Esophagus mucosa (tissue), 1 donor: ENCODE measurements at places on chromosomes 1 and 21.

GRCh38 chr1:175504875-175505555 is 238.4 kb downstream of the TNR start:
- no peak for ATAC-seq

- ATAC-seq: peak; percentile 78
These were observed at the start of gene GBP1 for GRCh38 chr1:89065079-89065868. Gene GBP1 (minus strand): TSS chr1:89065208. CDS start chr1:89063234, 1,974 bp downstream.

DNA sequence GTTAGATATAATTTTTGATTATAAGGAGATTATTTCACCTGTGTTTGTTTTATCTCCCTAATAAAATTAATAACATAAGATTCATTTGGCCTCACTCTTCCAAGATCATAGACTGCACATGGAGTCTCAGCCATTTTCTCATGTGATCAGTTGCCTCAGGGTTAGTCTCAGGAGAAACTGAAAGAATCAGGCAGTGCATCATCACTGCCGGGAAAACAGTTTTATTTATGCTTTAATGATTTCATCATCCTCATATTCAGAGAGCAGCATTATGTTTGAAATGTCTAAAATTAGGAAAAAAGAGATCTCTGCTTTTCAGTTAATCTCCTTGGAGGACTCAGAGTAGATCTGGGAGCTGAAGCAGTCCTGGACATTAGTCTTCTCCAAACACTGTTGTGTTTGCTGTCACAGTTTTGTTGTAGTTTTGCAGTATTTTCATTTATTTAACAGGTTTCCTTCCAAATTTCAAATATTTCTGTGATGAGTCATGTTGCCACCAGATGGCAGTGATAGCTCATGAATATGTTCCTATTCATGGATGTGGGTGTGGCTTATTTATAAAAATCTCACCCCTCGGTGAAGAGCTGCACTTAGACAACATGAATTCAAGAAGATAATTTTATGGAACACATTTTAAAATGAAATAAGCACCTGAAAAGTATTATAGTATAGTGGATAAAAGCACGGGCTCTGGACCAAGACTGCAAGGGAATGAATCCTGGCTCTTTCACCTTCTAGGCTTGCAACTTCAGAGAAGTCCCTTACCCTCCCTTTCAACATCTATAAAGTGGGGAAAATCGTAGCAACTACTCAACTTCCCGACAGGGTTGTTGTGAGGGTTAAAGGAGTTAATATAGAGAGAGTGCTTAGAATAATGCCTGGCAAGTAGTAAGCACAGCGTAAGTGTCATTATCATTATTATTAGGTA is 31.2 kb downstream of the CHD1L start:
- peak; percentile 57 for ATAC-seq

DNA sequence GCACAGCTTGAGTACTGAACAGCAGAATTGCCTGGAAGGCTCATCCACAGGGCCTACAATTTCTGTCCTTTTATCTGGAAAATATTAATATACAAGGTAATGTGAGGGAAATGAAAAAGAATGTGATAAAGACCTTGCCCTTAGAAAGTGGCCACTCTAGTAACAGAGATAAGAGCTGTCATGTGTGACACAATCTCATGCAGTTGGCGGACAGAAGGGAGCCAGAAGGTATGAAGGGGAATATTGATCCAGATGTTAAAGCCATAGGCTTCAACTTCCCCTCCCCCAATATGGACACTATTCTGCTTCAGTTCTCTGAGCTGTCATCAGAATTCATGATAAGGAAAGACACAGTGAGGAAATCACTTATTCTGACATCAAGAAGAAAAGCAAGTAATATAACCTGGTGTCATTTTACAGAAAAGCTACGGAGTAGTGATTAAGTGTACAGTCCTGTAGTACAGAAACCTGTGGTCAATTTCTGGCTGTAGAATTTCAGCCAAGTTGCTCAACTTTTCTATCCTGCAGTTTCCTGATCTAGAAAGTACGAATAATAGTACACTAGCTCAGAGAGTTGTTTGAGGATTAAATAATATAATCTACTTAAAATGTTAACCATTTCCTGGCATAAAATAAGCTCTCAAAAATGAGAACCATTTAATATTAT is 572.1 kb downstream of the DPYD start:
- ATAC-seq: no peak

- ATAC-seq: no peak
These were observed 6.6 kb downstream of the CMPK1 start for GRCh38 chr1:47340227-47340626.

GRCh38 chr1:96346719-96347118 is 374.9 kb upstream of the PTBP2 start:
- no peak for ATAC-seq

GRCh38 chr1:184002071-184002470 is 35.5 kb downstream of the COLGALT2 start:
- peak; percentile 29 for ATAC-seq

DNA sequence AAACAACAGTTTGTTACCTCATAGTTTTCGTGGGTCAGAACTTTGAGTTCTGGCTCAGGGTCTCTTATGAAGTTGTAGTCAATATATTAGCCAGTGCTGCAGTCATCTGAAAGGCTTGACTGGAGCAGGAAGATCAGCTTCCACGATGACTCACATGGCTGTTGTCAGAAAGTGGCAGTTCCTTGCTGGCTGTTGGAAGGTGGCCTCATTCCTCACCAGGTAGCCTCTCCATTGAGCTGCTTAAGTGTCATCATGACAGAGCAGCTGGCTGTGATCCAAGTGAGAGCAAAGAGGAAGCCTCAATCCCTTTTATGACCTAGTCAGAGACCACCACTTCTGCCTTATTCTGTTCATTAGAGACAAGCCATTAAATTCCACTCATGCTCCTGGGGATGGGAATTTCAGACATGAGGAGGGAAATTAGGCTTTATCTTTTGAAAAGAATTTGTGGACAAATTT is 5.6 kb downstream of the OSBPL9 start:
- ATAC-seq: peak; percentile 95

DNA sequence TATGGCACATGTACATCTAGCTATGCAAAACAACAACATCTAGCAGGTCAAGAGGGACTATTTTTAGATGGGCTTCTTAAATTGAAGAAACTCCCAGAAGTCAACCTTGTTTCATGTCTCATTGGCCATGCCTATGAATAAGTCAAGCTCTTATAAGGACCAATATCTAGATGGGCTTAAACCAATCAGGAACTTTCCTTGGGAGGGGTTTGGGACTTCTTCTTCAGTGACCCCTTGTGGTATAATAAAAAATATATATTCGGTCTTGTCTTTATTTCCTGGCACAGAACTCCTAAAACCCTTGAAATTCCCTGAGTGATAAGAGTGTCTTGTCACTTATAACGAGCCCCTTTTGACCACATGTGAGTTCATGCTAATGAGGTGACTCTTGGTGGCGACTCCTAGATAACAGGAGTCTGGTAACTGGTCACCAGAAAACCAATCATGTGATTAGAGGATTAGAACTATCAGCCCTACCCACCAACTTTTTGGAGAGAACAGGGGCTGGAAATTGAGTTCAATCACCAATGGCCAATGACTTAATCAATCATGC is 218.3 kb downstream of the HHIPL2 start:
- ATAC-seq: no peak

DNA sequence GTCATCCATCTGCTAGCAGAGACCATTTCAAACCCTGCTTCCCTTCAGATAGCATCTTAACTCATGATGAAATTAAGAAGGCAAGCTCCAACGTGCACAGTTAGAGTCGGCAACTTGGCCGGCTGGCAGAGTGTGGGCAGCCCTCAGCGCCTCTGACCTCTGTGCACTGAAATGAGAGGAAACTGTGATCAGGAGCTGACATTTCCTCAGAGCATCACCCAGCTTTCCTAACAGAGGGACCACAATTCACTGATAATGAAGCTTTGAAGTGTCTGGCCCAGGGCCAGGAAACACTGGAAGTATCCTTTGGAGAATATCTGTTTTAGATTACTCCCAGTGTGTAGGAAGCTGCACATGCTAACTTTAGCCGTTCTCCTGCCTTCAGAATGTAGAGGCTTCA is 145.0 kb upstream of the ZC3H11B start:
- ATAC-seq: peak; percentile 54

DNA sequence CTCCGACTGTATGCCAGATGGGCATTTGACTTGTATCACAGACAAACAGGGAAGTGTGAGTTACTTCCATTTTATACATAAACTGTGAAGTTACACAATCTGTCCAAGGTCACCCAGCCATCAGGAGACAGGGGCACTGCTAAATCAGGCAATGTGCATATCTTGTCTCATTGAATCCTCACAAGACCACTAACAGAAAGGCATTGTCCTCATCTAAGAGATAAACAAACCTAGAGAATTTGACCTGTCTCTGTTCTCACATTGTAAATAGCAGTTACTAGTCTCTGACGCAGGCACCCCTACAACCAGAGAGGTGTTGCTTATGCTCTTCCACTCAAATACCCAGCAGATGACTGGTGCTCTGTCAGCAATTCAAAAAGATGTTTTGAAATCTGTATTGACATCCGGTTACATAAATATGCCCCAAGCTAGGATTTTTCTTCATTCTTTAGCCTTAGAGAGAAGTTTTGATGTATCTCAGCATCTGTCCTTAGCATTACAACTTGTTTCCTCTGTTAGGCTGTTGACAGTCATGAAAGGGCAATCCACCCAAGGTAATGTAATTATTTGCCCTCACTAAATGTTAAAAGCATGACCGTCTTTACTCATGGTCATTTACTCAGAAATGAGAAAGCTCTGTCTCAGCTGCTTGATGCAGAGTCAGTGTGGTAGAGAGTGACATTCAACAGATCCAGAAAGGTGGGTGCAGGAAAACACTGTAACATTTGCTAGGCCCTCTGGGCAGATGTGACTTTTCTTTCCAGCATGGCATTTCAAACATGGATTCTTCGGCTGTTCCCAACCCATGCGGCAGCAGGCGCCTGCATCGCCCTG is 51.9 kb upstream of the ZNF326 start:
- peak; percentile 36 for ATAC-seq

GRCh38 chr1:67749844-67750690 is 65.1 kb downstream of the GADD45A start:
- peak; percentile 89 for ATAC-seq

GRCh38 chr1:167795810-167796740 is 74.3 kb downstream of the MPZL1 start:
- ATAC-seq: no peak

- ATAC-seq: no peak
These were observed 1092.2 kb downstream of the PLA2G4A start for GRCh38 chr1:187920976-187921375.

GRCh38 chr1:42593486-42594100 is 64.6 kb upstream of the PPIH start:
- no peak for ATAC-seq

DNA sequence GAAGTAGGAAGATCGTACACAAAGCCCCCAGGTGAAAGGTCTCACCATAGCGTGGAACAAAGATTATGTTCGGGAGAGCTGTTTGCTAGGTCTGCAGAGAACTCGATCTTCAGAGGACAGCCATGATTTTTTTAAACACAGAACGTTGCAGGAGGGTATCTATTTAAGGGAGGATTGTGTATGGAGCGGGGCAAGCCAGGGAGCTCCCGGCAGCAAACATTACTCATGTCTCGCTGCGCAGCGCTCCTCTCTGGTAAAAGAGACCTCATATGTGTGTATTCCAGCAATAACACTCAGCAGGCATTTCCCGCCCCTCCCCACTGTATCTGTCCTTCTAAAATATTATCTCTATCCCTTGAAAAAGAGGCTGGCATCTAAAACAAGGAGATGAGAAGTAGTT is 2.7 kb downstream of the GLIS1 start:
- no peak for ATAC-seq

DNA sequence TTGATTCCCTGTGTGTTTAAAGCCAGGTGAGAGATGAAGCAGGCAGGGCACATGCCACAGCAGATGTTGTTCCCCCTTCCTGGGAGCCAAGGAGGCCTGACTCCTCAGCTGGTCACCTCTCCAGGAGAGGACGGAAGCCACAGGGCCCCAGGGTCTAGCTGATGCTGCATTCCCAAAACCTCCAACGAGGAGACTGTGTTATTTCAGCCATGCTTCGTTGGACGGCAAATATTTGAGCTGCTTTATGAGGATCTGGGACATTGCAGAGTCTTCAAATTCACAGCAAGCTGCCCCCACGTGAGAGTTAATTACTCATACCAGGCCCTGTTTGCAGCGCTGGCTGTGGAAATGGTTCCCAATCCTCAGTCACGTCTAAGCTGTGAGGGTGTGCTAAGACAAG is 85.3 kb downstream of the CDC7 start:
- no peak for ATAC-seq

DNA sequence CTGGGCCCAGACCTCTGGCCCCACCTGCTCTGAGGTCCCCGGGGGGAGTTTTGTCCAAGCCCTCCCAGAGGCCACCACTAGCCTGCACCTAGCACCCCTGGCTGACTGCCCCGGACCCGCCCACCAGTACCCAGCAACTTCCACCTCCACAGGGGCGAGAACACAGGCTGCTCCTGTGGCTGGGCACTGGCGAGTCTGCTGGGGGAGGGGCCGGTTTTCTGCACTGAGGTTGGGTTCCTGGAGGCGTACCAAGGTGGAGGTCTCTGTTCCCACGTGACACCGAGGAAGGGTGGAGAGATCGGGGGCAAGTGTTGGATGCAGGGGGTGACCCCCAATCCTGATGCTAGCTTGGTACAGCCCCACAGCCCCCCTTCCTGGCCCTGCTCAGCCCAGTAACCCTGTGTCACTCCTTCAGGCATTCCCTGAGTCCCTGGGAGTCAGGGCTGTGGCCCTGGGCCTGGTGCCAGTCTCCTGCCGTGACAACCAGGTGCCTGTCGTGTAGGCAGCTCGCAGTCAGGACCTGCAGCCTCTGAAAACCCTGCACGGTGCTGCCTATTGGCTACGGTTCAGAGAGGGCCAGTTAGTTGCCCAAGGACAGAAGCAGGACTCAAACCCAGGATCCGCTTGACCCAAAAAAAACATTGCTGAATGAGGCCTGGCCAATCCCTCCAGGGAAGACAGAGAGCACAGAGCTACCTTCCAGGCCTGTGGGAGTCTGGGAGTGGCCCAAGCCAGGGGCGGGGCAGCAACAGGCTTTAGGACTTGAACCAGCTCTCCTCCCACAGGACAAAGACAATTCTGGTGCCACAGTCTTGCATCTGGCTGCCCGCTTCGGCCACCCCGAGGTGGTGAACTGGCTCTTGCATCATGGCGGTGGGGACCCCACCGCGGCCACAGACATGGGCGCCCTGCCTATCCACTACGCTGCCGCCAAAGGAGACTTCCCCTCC is 3.1 kb downstream of the ESPN start:
- ATAC-seq: peak; percentile 57

GRCh38 chr1:168728473-168729404 is at the start of gene DPT:
Gene DPT (minus strand): TSS chr1:168729206. CDS start chr1:168729174, 32 bp downstream.
- peak; percentile 20 for ATAC-seq

DNA sequence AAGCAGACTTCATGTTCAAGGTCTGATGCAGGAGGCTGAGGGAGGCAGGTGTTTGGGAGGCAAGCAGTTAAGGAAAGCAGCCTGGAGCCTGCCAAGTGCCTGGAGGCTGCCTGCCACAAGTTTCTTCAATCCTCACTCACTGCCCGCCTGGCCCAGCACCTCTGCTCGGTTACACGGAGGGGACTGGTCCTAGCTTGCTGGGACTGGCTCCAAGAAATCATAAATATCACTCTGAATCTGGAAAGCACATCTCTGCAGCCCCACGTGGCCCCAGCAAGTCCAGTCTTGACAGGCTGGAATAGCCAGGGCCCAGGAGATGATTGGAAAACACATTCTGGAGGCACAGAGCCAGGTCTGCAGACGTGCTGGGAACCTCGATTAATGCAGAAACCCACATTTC is 83.9 kb downstream of the BCAR3 start:
- peak; percentile 54 for ATAC-seq
